ENCODE measurements at places on chromosomes 1 and 21.

- DNase-seq, result no peak
These were observed 20.4 kb downstream of the FGGY start for GRCh38 chr1:59317343-59317742.

GRCh38 chr1:240646571-240647240 is 34.8 kb upstream of the GREM2 start:
- no peak for DNase-seq

- no peak for DNase-seq
These were observed 27.1 kb downstream of the FTCD start for GRCh38 chr21:46128106-46128932.

- DNase-seq, result peak; percentile 26
These were observed 55.4 kb downstream of the HSF2BP start for GRCh38 chr21:43603641-43604504.

GRCh38 chr1:200242110-200243041 is 167.5 kb downstream of the ZNF281 start:
- DNase-seq, result no peak

- DNase-seq, result no peak
These were observed 14.3 kb downstream of the KCNT2 start for GRCh38 chr1:196593955-196594354.

- peak; percentile 16 for DNase-seq
These were observed 29.4 kb downstream of the VAV3 start for GRCh38 chr1:107935396-107936064.

DNA sequence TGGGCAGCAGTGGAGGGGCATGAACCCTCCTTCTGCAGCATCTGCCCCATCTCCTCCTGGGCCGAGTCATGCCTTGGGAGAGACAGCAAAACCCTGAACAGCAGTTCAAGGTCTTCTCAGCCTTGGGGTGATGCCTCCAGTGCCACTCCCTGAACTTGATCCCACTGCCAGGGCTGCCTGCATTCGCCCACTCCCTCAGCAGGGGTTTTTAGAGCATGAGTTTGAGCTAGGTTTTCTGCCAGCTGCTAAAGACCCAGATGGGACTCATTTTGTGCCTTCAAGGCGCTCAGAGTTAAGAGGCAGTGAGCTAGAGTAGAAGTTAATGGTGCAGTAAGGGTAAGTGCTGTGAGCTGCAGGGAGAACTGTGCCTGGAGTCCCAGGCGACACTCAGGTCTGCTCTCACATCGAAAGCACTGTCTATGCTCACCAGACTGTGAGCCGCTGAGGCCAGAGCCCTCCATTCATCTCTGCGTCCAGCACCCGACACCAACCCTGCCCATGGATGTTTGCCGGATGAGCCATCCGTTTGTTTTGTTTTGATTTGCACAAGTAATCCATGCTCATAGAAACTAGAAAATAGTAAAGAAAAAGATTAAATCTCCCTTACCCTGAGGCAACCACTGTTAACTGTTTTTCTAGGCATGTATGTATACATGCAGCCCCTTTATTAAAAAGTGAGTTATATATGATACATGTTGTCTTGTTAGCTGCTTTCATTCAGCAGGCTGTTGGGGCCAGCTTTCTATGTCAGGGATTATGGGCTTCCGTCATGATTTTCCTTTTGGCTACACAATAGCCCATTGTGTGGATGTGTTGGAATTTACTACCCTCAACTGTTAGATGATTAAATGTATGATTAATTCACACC is 67.8 kb downstream of the VPS26C start:
- peak; percentile 97 for DNase-seq

- DNase-seq, result no peak
These were observed 298.5 kb downstream of the SRGAP2C start for GRCh38 chr1:121483234-121483633.

GRCh38 chr21:19322360-19322759 is 918.8 kb upstream of the TMPRSS15 start:
- DNase-seq, result no peak

DNA sequence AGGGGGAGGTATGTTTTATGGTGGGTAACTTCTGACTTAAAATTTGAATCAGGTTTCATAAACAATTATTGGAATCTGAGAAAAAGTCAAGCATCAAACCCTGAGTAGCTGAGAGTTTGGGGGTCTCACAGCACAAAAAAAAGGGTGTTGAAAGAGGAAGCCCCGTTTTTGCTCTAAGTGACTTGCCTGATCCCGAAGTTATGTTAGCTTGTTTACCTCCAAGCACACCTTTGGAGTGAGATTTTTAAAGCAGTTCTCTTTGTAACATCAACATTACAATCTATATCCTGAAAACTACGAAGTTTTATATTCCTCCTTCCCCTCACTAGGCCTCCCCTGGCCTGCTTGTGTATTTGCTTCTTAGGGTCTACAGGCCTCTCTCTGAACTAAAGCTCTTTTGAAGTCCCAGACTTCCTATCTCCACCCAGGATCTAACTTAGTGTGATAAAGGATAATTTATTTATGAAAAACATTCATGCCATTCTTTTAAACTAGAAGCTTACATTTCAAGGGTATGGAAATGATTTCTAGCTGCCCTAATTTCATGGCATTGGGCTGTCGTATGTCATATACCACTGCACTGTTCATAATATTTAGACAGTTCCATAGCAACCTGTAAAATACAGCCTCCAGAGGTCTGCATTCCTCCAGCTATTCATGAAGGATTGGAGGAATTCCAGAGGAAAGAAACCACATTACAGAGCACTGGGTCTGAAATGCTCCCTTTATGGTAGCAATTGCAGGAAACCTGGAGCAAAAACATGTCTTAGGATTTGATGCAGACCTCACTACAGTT is 36.1 kb upstream of the RGS1 start:
- peak; percentile 60 for DNase-seq

DNA sequence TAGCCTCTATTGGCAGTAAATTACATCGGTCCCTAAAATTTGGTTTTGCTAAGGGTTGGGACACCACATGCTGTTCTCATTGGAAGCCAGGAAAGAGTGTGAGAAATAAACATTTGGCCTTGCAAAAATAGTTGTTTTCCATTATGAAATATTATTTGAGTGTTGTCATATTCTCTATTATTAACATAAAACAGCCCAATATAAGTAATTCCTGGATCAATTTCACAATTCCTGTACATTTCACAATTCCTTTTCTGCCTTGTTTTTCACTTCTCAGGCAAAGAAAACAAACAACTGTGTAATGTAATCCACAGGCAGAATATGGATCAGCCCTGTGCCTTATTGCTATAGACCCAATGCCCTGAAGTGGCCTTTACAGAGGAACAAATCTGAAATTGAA is 40.5 kb downstream of the C1orf87 start:
- DNase-seq, result no peak

DNA sequence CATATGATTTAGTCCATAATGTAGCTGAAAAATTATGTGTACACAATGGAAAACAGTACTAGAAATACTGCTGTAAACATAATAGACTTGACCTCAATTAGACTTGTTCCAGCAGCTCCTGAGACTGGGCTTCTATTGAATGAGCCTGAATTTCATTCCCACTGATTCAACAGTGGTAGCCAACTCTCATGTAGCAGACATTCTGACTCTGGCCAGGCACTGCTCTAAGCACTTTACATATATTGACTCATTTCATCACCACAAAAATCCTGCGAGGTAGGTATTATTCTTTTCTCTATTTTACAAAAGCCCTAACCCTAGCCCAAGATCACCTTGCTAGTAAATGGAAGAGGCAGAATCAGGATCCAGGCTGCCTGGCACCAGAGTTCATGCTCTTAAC is 12.8 kb upstream of the CTSS start:
- DNase-seq, result no peak

DNA sequence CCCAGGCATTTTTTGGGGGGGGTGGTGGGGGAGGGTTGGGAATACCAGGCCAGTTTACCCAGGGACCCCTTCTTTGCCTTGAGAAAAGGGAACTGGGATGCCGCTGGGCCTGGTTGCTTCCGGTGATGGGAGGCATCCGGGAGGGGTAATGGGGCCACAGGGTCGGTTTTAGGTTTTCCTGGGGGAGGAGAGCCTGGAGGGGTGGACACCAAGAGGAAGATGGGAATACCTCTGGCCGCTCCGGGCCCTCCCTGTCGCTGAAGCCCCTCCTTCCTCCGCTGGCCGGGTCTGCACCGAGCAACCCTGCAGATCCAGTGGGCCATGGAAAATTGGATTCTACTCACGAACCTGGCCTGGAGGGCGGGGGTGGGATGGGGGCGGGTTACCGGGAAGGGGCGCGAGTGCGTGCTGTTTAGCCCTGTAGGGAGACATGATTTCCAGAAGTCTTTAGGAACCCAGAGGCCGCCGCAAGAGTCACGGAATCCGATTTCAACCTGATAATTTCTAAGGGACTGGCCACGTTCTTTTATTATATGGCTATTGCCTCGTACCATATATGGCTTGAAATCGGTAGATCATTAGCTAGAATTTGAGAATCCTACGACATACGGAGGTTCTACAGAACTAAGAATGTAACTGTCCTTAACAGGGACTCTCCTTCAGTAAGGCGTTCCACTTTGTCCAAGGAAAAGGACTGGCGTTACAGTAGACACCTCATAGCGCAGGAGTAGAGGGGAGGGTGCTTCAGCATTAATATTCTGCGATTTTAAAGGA is 749 bp downstream of the AKIRIN1 start:
- peak; percentile 31 for DNase-seq

- DNase-seq, result no peak
These were observed 77.5 kb downstream of the RPAP2 start for GRCh38 chr1:92376345-92376744.

GRCh38 chr1:59947047-59947938 is 20.7 kb upstream of the CYP2J2 start:
- DNase-seq, result peak; percentile 51

- DNase-seq, result no peak
These were observed 55.1 kb downstream of the CD58 start for GRCh38 chr1:116515702-116516101.

DNA sequence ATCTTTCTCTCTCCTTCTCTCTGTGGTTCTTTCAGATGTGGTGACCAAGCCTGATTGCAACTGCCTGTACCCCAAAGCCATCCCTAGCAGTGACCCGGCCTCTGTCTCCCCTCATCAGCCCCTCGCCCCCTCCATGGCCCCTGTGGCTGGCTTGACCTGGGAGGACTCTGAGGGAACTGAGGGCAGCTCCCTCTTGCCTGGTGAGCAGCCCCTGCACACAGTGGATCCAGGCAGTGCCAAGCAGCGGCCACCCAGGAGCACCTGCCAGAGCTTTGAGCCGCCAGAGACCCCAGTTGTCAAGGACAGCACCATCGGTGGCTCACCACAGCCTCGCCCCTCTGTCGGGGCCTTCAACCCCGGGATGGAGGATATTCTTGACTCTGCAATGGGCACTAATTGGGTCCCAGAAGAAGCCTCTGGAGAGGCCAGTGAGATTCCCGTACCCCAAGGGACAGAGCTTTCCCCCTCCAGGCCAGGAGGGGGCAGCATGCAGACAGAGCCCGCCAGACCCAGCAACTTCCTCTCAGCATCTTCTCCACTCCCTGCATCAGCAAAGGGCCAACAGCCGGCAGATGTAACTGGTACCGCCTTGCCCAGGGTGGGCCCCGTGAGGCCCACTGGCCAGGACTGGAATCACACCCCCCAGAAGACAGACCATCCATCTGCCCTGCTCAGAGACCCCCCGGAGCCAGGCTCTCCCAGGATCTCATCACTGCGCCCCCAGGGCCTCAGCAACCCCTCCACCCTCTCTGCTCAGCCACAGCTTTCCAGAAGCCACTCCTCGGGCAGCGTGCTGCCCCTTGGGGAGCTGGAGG is 12.7 kb downstream of the CSF1 start:
- peak; percentile 49 for DNase-seq

DNA sequence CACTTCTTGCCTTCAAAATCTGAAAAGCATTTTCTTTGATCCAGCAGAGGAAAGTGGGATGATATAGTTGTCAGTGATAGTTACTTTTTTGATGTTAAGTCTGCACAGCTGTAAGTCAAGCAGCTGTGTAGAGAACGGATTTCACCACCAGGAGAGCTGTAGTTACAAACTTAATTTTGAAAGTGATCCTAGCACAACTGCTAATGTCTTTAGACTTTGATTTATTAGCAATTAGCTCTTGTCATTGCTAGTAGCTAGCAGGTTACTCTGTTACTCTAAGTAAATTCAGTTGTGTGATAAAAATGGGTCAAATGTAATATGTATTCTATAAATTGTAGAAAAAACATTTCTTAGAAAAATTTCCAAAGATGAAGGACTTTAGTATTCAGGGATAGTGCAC is 46.0 kb downstream of the ALG6 start:
- DNase-seq, result no peak

DNA sequence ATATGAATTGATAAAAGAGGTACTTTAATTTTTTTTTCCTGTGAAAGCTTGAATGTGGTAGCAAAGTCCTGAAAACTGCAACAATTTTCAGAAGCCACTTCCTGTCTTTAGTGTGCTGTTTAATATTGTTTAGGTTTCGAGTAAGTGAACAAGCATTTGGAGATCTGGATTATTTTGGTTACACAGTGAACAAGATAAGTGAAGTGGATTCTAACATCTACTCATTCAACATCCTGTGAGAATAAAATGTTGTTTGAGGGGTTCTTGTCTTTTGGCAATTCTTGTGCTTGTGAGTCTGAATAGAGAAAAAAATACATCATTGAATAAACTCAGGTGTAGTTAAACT is 35.2 kb upstream of the PLA2G4A start:
- no peak for DNase-seq

DNA sequence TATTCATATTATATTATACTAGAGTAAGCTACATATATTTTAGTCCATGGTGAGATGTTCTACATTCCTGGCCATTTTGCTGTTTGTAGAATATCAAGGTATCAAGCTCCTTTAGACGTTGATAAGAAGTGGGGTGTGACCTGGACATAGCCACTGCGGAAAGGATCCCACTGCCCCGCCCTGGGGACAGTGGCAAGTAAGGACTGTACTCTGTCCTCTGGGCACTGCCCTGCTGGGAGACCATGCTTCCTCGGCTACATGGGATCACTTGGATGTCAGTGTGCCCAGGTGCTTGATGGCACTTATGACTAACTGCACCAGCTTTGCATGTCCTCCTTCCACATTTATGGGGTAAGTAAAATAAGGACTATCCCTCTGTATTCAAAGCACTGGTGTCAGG is 46.3 kb upstream of the NTPCR start:
- no peak for DNase-seq

DNA sequence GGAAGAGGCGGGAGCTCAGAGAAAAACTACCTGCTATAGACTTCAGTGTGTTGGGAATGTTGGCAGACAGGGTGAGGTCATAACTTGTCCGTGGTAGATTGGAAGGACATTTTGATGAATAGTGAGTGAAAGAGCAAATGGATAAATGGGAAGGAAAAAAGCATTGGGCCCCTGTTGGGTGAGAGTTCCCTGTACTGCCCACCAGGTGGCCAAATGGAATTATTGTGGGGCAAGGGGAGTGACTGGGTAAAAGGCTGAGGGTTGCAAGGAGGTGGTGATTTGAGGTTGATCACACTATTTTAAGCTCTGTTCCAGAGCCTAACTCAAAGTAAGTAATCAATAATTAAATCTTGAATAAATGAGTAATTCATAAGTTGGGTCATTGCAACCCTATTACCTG is 60.4 kb downstream of the MRPS6 start:
- no peak for DNase-seq

GRCh38 chr1:43573066-43573800 is 42.5 kb downstream of the PTPRF start:
- DNase-seq, result no peak

DNA sequence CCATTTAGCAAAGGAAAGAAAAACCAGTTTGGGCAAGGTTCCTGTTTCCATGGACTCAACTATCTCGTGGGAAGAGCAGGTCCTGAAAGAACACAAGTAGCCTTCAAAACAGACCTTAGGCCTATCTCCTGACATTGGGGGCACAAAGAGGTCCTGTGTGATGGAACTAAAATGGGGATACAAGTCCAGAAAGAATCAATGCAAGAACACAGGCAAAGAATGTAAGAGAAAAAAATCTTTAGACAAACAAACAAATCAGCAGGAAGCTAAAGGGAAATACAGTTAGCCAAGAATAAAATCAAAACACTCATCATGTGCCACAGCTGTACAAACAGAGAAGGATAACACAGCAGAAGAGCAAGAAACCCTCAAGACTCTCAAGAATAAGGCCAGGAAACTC is 28.2 kb downstream of the SLC30A10 start:
- DNase-seq, result no peak

Measured in SW480 (cell line).